Ureter (tissue), 1 donor: ENCODE measurements at places on chromosomes 11 and 22. TPM values are rescaled to one million over a fixed set of nuclear protein-coding genes. Genes with fewer than 3 reads are reported as not detected.

DNA sequence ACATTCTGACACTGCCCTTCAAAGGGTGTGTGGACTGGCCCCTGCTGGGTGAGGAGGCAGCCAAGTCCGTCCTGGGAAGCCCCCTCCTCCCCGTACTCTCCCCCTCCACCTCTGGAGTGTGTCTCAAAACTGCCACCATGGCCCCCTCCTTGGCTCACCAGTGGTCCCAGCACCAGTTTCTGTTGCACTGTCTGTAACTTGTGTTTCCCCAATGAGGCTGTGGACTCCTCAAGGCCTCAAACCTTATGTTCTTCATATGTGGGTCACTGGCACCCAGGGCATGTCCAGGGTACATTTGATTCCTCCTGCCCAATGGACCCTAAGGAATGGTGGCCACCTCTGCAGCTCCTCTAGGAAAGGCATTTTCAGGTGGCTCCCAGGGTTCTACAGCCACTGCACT is 6.6 kb upstream of the NPTXR start:
- no peak for DNase-seq

DNA sequence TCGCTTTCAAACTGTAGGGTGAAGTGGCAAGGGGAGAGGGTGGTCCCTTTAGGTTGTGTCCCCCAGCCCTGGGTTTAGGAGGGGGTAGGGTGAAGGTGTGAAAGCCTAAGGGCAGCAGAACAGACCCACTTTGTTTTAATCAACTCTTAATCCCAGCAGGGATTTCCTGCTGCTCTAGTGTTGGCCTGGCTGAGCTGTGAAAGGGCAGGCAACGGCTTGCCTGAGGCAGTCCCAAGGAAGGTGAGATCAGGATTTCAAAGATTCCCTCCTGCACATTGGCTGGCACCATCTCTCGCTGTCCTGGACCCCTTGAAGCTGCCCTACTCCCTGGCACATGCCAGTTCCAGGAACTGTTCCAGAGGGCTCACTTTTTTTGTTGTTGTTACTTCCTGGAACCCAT is 221.3 kb downstream of the INSC start:
- DNase-seq: no peak

DNA sequence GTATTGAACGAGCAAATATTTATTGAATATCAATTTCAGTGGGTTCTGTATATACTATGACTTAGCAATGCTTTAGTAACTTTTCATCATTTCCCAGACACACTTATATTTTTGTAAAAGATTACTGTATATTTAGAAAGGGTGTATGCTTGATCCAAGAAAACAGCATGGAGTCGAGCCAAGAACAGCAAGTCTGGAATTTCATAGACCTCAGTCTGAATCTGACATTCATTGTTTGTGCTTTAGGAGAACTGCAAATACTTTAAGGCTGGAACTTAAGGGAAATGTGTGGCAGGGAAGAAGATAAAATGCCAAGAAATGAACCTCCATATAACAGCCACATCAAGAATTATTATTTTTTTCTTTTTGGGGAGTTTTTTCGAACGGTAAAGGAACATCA is 1156.8 kb downstream of the LRRC4C start:
- no peak for DNase-seq

GRCh38 chr22:44627521-44628139 is 74.4 kb upstream of the PRR5 start:
- DNase-seq: no peak

Gene MMP11
- 1.5 TPM for total RNA-seq

Gene MAPK8IP2
- total RNA-seq: 0.83 TPM

Gene LINC01488
- total RNA-seq: not detected

Gene ASCL3
- not detected for total RNA-seq

- no peak for DNase-seq
These were observed 190.9 kb upstream of the SORL1-AS1 start for GRCh38 chr11:121643479-121644186.

GRCh38 chr11:62179995-62180394 is 10.0 kb upstream of the SCGB1D1 start:
- no peak for DNase-seq

Gene IGSF9B
- total RNA-seq: 52.0 TPM

GRCh38 chr11:46252373-46252914 is 25.0 kb upstream of the CREB3L1 start:
- no peak for DNase-seq

- DNase-seq: no peak
These were observed 31.7 kb upstream of the CXCR5 start for GRCh38 chr11:118851970-118852369.

DNA sequence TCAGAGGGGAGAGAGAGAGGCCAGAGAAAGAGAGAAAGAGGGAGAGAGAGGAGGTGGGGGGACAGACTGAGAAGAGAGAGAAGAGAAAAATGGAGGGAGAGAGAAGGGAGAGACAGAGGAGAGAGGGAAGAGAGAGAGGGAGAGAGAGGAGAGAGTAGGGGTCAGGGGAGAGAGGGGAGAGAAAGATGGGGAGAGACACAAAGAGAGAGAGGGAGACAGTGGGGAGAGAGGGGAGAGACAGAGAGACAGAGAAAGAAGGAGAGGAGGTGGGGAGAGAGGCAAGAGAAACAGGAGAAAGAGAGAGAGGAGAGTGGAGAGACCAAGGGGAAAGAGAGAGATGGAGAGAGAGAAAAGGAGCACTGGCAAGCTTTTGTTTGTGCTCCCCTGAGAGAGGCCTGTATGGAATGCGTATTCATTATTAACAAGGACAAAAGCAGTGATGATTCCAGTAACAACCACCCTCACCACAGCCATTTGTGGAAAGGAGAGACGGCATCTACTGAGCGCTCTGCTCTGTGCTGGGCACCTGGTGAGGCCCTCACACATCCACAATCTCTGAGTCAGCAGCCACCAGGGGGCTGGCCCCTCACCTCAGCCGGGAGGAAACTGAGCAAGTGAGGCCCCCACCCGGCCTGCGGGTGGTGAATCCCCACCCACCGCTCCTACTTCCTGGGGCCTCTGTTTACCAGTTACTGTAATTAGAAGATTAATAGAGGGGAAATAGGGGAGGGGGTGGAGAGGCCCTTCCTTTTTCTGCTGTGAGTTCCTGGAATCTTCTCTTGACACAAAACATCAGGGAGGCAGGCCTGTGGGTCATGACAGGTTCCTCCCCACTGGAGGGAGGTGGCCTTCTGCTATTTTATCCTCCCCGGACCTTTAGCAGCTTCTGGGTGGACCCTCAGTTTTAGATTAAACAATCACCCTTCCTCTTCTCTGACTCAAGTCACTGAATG is 14.6 kb upstream of the MIAT start:
- DNase-seq: no peak

Gene SHANK2
- 77.1 TPM for total RNA-seq

Gene CARNS1
- 1.3 TPM for total RNA-seq
